ENCODE measurements at places on chromosomes 2 and 18. TPM values are rescaled to one million over a fixed set of nuclear protein-coding genes. Genes with fewer than 3 reads are reported as not detected.

- no peak for DNase-seq
These were observed 72.3 kb downstream of the MDH1 start for GRCh38 chr2:63661076-63661475.

DNA sequence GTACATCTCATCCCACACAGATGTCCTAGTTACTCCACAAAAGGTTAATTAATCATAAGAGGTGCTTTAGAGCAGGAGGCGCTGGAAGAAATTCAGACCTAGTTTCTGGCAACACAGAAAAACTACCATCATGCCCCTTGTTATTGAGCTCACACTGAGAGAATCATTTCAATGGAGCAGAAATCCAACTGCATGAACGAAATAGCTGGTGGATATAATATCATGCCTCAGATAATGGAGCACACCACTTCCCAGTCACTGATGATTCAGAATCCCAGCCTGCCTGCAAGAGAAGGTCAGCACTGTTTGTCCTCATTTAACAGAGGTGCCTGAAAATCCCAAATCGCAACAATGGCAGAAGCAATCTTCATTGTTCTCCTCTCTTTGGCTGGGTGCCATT, 125.8 kb upstream of the CREB1 start:
- no peak for DNase-seq

- no peak for DNase-seq
These were observed 60.6 kb downstream of the INHBB start for GRCh38 chr2:120406566-120406965.

DNA sequence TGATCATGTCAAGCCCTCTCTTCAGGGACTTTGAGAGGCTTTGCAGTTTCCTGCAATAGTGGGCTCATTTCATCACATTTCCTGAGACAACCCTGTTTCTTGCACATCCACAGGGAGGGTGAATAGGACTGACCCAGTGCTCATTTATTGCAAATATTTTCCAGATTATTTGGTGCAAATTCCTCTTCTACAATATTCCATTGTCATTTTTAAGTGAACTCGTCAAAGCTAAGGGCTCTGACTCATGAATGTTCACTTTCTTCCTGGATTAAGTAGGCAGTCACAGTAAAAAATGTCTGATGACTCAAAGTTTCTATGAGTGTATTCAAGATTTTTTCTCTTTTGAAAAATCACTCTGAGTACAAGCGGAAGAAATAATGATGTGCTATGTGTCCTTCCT, 225.5 kb upstream of the GALNT5 start:
- no peak for DNase-seq

- DNase-seq, result no peak
These were observed 217.8 kb upstream of the ARL4C start for GRCh38 chr2:234714711-234715110.

DNA sequence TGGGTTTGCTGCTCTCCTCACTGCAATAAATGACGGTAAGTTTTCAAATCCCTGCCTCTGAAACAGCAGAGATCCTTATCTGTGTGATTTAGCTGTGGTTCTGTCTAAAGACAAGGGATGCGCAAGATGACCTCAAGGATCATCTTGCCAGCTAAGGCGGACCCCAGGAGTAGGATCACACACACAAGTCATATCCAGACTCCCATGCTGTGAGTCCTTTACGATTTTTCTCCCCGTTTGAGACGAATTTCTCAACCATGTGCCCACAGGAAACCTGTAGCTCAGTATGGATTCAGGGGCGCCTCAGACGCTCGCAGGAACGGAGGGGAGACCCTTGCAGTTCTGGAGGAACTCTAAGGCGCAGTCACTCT, 11.1 kb upstream of the DCTN1 start:
- DNase-seq, result no peak

DNA sequence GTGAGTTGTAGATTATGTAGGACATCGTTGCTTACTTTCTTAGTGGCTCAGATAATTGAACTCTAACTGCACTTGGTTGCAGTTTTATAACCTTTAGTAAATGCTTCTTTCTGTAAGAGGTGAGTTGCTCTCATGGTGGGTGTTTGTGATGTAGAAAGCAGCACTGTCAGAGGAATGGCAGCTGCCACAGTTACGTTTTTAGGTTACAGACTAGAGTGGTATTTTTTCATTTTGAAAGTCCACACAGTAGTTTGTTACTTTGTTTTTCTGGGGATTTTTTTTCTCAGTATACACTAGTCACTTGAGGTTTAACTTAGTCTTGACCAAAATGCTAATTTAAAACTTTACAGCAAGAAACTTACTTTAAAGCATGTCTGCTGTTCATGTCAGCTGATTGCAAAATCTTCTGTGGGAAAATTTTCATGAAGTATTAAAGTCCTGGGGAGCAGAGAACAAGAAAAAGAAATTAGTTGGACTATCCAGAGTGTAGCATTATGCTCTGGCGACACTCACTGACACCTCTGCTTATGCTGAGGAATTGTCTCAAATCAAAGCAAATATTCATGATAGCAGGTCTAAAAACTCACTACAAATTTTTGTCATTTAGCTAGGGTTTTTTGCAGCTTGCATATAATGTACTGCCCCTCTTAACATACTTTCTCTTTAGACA, 14.8 kb downstream of the AFTPH start:
- DNase-seq, result no peak

DNA sequence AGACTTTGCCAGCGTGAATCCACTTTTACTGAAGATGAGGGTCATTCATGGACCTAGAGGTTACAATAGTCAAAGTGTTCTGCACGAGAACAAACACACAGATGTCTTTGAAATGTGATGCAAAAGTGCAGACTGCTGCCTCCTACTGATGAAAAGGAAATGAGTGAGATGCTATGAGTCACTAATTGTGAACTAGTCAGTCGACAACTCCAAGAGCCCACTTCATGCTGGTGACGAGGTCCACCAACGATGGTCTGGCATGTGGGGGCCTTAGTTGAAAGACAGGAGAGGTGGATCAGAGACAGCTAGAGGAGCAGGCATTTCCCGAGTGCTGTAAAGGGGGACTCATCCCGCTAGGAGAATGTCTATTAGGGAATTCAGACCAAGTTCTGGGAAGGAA, 17.1 kb upstream of the ZNF236 start:
- DNase-seq, result no peak

DNA sequence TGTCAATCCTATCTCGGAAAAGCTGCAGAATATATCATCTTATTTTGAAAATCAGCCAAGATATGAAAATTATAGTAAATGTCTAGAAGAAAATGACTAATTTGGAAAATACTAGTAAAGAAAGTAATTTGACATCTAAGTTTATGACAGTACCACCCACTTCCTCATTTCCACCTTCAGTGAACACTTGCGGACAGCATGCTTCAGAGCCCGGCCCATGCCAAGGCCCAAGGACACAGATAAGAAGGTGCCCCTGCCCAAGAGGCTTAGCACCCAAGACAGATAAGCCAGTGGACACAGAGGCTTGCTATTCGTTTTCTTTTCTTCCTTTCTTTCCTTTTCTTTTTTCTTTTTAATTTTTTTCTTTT, 4.8 kb upstream of the KCNG2 start:
- DNase-seq, result no peak

DNA sequence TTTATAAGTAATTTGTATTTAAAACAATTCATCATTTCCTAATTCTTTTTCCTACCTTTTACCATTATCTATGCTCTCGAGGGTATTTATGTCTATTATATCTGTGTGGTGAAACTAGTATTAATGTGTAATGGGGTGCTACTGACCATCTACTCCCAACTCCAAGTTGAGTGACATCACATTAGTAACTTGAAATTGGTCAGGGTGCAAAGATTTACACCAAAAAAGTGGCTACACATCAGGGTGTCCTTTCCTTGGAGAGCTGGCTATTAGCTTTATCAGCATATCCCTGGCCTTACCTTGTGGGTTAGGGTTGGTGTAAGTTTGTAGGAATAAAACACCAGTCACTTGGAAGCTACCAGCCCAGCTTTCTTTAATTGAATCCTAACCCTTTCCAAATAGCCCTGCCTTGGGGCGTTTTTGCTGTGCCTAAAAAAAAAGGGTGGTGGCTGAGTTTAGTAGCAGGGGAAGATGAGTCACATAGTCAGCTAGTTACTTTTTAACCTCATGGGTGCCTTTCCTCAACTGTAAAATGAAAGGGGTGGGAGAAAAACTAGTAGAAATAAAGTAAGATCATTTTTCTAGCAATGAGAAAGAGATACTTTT, 14.0 kb downstream of the ANXA4 start:
- DNase-seq, result no peak

DNA sequence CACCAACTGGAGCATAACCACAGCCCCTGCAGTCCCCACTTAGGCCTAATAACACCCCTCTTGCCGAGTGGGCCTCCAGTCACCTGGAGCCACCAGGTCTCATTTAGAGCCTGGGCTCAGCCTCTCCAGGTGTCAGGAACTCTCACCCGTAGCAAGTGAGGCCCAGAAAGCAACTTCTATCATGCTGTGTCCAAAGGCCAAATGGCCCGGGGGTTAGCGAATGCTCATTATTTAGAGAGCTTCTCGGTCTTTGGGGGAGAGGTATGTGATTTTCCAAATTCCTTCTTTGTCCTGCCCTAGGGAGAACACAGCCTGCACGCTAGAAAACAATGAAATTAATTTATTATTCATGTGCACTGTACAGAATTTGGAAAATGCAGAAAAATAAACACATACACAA, 109.9 kb upstream of the PTPRM start:
- no peak for DNase-seq

- DNase-seq, result no peak
These were observed 17.5 kb downstream of the YWHAQ start for GRCh38 chr2:9613291-9613690.

GRCh38 chr18:45049578-45050319, 369.1 kb downstream of the SETBP1 start:
- no peak for DNase-seq

DNA sequence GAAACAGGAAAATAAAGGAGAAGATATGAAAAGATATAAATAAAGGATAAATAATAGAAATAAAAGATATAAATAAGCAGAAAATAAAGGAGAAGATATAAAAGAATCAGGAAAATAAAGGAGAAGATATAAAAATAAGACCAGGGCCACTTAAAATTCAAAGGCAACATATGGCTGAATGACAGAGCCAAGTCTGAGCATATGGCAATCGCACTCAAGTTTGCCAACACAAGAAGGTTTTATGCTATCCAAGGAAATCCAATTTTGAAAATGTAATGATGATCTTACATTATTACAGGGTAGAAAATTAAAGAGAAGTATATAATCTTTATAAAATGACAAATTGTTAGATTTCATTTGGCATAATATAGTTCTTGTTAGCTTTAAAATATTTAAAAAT, 33.6 kb downstream of the USP40 start:
- no peak for DNase-seq

DNA sequence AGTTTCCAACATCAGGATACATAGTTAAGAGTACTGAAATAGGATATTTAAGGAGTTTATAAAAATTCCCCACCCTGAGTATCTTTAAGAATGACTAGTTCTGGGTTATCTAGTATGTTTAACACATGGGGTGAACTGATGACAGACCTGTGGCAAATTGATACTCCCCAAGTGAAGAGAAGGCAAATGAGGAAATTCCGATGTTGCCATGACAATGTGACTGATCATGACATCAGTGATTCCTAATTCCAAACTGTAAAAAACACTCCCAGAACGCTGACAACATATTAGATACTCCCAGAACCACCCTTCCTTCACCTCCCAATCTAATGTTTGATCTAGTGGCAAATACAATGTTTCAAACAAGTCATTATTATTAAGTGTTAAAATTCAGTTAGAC, 77.6 kb downstream of the RBMS1 start:
- no peak for DNase-seq

- no peak for DNase-seq
These were observed 112.1 kb downstream of the DTNB start for GRCh38 chr2:25561136-25561850.

- DNase-seq, result no peak
These were observed 330.7 kb downstream of the NR4A2 start for GRCh38 chr2:156001851-156002250.

DNA sequence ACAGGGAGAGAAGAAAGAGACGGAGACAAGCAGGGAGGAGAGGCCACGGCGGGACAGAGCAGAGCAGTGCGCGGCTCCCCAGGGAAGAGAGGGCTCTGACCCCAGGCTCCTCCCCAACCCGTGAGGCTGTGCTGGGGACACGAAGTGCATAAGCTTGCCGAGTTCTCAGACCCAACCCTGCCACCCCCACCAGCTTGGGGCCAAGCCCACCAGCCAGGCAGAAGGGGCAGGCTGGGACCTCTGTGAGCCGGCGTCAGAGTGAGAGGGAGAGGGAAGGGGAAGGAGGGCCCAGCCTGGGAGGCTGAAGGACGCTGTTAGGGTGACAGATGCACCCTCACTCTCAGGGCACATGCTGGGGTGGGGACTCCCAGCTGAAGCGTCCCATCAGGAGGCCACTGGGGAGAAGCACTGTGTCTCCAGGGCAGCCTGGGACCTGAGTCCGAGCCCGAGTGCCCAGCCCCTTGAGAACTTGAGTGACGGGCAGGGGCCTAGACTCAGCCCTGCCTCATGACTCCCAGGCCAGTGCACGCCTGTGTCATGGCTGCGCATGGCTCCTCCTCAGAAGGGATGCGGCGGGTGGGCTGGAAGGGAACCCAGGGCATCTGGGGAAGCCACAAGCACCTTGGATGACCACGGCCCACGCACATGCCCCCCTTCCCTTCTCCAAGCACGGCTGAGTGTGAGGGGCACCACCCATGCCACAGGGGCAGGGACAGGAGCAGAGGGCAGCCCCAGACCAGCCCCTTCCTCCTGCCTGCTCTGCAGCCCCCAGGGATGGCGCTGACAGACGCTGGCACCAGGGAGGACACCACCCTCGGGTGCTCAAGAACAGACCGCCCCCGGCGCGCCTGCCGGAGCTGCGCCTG, 31.0 kb downstream of the MTERF4 start:
- no peak for DNase-seq

- DNase-seq, result peak; percentile 43
These were observed 256.3 kb upstream of the PKDCC start for GRCh38 chr2:41791523-41791922.

DNA sequence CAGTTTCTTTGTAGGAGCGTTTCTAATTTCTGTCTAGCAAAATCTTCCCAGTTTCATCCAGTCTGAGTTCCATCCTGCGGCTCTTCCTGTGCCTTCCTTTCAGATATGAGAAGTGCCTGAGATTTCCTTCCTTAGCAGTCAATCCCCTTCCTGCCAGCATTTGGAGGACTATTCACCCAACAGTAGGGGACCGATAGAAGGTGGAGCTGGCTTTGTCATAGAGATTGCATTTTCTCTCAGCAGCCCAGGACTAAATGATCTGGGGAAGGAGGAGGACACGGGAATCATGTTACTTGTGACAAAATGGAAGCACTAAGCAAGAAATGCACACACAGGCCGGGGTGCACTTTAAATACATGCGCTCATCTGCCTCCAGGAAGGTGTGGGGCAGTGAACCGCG, 5.6 kb upstream of the SMIM21 start:
- DNase-seq, result no peak

GRCh38 chr2:44170311-44170717, 1.6 kb downstream of the PPM1B start:
- DNase-seq, result no peak

GRCh38 chr18:65735155-65735554, 15.7 kb upstream of the CDH7 start:
- DNase-seq, result no peak

The EN1 gene
- total RNA-seq, result 12.6 TPM

The LDLRAD4 gene
- total RNA-seq, result 1.7 TPM

The DOCK10 gene
- 29.7 TPM for total RNA-seq

The SLC14A1 gene
- not detected for total RNA-seq

The DSEL gene
- total RNA-seq, result 2.7 TPM

The MGAT4A gene
- 12.2 TPM for total RNA-seq

The HAT1 gene
- 77.7 TPM for total RNA-seq

The SULT1C3 gene
- total RNA-seq, result not detected

The TPGS2 gene
- total RNA-seq, result 175 TPM

All from neural crest cell (in vitro differentiated cells).